ENCODE measurements at places on chromosomes 1 and 21.

- no peaks in the 10 kb centered on the region for H3K27me3 ChIP-seq
- no peak for DNase-seq
- no peak overlapping the region for H3K4me3 ChIP-seq
Measured at GRCh38 chr1:108590957-108591356, 31.1 kb downstream of the EEIG2 start.

GRCh38 chr1:3727042-3727824, 25.0 kb upstream of the CCDC27 start:
- peaks cover 6% of the 10 kb centered on the region for H3K4me1 ChIP-seq
- no peak overlapping the region for H3K4me3 ChIP-seq
- no peaks in the 10 kb centered on the region for H3K27me3 ChIP-seq

DNA sequence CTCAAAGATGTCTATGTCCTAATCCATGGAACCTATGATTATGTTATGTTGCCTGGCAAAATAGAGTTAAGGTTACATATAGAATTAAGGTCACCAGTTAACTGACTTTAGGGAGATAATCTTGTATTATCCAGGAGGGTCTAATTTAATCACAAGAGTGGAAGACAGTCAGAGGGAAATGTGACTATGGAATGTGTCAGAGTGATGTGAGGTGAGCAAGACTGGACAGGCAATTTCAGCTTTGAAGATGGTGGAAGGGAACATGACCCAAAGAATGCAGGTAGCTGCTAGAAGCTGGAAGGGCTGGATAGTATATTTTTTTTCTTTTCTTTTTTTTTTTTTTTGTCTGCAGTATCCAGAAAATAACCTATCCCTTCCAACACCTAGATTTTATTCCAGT, 241.7 kb upstream of the NEGR1 start:
- no peak for DNase-seq
- H3K4me1 ChIP-seq = no peaks in the 10 kb centered on the region
- H3K27ac ChIP-seq = no peak overlapping the region
- no peak overlapping the region for H3K4me3 ChIP-seq

GRCh38 chr1:209461168-209461567, 122.3 kb upstream of the CAMK1G start:
- H3K4me1 ChIP-seq = no peaks in the 10 kb centered on the region
- DNase-seq = no peak
- no peaks in the 10 kb centered on the region for H3K36me3 ChIP-seq
- H3K27ac ChIP-seq = no peak overlapping the region

- H3K36me3 ChIP-seq = no peaks in the 10 kb centered on the region
- H3K27me3 ChIP-seq = peaks cover 5% of the 10 kb centered on the region
- H3K4me3 ChIP-seq = no peak overlapping the region
- no peaks in the 10 kb centered on the region for H3K4me1 ChIP-seq
Measured at GRCh38 chr1:75234562-75234961, 100.4 kb downstream of the LHX8 start.

GRCh38 chr1:98099501-98099900, 178.7 kb upstream of the DPYD start:
- H3K4me3 ChIP-seq = no peak overlapping the region
- no peak overlapping the region for H3K27ac ChIP-seq
- DNase-seq = no peak
- no peaks in the 10 kb centered on the region for H3K36me3 ChIP-seq

DNA sequence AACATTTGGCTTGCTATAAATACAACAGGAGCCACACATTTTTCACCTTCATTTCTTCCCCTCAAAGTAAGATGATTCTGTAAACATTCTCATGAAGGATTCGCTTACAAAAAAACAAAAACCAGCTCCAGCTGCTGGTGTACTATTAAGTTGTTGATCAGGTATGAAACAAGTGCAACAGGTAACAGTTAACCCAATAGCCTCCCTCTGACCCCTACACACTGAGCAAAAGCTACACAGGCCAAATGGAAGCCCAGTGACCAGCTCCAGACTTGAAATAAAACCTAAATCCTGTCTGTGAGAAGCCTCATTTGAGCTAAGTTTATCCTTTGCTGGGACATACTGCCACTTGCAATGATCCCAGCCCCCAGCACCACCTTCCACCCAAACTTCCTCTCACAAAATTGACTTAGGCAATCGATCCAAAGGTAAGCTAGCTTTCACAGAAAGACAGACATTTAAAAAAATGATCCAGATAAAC, 991 bp downstream of the TIAM1 start:
- H3K36me3 ChIP-seq = no peaks in the 10 kb centered on the region
- no peaks in the 10 kb centered on the region for H3K27me3 ChIP-seq
- no peak for DNase-seq
- peaks cover 19% of the 10 kb centered on the region for H3K4me1 ChIP-seq
- peak overlapping the region; percentile 91 for H3K4me3 ChIP-seq
- peak overlapping the region; percentile 86 for H3K27ac ChIP-seq

GRCh38 chr1:151347523-151348246, 633 bp upstream of the RFX5 start:
- no peaks in the 10 kb centered on the region for H3K27me3 ChIP-seq
- H3K4me3 ChIP-seq = peak overlapping the region; percentile 95
- peak overlapping the region; percentile 97 for H3K27ac ChIP-seq
- DNase-seq = no peak

- no peaks in the 10 kb centered on the region for H3K27me3 ChIP-seq
- no peak overlapping the region for H3K4me3 ChIP-seq
- DNase-seq = no peak
- no peaks in the 10 kb centered on the region for H3K36me3 ChIP-seq
- H3K4me1 ChIP-seq = no peaks in the 10 kb centered on the region
Measured at GRCh38 chr21:46150491-46151121, 4.8 kb downstream of the FTCD start.

- H3K4me1 ChIP-seq = no peaks in the 10 kb centered on the region
- H3K27ac ChIP-seq = no peak overlapping the region
- H3K36me3 ChIP-seq = no peaks in the 10 kb centered on the region
Measured at GRCh38 chr1:14549897-14550620, 48.4 kb upstream of the KAZN start.

GRCh38 chr1:6941786-6942185, 156.5 kb downstream of the CAMTA1 start:
- H3K27ac ChIP-seq = no peak overlapping the region
- no peaks in the 10 kb centered on the region for H3K36me3 ChIP-seq
- peaks cover 15% of the 10 kb centered on the region for H3K27me3 ChIP-seq
- no peak overlapping the region for H3K4me3 ChIP-seq
- no peak for DNase-seq
- no peaks in the 10 kb centered on the region for H3K4me1 ChIP-seq

DNA sequence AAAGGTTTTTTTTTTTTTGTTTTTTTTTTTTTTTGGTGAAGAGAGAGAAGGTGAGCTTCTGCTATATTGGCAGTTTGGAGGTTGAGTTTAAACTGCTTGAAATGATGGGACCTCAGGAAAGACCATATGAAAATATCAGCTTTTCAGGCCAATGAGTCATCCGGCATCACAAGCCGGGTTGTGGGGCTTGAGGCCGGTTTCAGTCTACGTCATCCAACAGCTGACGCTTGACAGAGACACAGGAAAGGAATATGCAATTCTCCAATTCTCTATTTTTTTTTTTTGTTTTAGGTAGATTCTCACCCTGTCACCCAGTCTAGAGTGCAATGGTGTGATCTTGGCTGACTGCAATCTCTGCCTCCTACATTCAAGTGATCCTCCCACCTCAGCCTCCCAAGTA, 52.4 kb downstream of the KCNJ6 start:
- peaks cover 5% of the 10 kb centered on the region for H3K36me3 ChIP-seq
- no peaks in the 10 kb centered on the region for H3K27me3 ChIP-seq
- H3K4me1 ChIP-seq = peaks cover 18% of the 10 kb centered on the region
- no peak overlapping the region for H3K4me3 ChIP-seq
